ENCODE measurements at places on chromosomes 12 and 14.

GRCh38 chr14:81172353-81172752, 48.4 kb downstream of the GTF2A1 start:
- DNase-seq = no peak

GRCh38 chr12:57872362-57872761, 25.8 kb upstream of the CTDSP2 start:
- no peak for DNase-seq

DNA sequence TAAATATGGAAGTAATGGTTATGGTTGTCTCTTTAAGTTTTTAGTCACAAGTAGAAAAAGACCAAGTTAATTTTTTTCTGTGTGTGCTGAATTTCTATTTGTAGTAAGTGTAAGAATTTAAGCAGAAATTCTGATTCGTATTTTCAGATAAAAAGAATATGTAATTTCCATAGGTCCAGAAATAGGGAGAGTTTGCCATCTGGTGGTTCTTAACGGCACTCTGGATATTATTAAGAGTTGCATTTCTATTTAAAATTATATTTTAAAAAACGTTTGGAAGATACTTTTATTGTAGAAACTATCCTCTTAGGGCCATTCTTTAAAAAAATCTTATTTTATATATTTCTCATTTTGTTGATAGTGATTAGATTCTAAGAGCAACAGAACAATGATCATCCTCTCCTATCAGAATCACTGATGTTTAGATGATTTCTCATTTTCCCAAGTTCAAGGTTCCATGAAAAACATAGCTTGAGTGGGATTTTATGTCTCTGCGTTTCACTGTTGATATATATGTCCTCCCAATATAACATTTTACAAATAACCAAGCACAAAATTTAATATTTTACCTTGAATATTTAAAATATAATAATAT, 88.3 kb downstream of the LRRK2 start:
- DNase-seq = no peak

GRCh38 chr14:59633486-59633885, 56.9 kb upstream of the CCDC175 start:
- no peak for DNase-seq

- no peak for DNase-seq
Observed at GRCh38 chr12:50322206-50322605, 38.9 kb upstream of the LIMA1 start.

GRCh38 chr14:71591929-71592328, 340.3 kb upstream of the RGS6 start:
- no peak for DNase-seq

DNA sequence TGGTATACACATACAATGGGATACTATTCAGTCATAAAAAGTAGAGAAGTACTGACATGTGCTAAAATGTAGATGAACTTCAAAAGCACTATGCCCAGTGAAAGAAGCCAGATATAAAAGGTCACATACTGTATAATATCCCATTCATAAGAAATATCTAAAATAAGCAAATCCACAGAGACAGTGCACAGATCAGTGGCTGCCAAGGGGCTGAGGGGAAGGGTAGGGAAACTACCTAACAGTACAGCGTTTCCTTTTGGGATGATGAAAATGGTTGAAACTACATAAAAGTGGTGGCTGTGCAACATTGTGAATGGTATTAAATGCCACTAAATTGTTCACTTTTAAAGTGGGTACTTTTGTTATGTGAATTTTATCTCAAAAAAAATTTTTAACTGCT, 11.9 kb downstream of the EAPP start:
- no peak for DNase-seq

DNA sequence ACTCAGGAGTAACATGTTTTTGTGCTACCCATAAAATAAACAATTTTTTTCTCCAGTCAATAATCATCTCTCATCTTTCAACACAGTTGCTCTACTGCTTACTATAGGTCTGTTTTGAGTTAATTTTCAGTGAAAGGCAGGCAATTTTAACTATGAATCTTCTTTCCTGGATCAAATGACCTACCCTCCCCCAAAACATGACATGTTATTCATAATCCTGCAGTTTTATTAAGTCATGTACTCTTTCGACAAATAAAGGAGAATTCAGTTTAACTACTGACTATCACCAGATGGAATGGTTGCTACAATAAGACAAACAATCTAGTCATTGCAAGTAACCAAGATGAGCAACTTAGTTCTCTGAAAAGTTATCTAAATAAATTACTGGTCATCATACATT, 106.0 kb upstream of the FAR2 start:
- DNase-seq = no peak

- DNase-seq = no peak
Observed at GRCh38 chr14:105091517-105092170, 26.4 kb upstream of the GPR132 start.

DNA sequence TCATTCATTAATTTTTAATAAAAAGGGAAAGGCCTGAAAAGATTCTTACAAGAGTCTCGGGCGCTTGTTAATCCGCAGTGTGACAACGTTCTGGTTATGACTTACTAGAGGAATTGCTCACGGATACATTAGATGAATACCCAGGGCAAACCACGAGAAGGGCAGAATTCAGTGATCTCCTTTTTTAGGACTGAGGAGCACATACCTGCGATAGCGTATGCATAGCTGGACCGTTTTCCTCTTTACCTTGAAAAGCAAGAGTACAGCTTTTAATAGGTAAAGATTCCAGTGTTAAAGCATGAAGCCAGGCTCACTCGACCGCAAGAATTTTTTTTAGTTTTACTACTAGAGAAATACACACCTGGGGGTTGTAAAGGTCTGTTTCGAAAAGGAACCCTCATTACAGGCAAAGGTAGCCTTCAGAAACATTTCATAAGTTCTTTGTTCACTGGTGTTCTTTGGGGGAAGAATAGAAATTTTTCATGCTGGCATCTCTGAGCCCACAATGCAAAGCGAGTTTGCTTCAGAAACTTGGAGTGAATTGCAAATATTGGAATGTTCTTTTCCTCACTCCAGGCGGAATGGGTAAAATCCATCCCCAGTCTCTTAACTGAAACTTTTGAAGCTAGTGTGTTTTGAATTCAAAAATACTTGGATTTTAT, 953 bp downstream of the MAPK1IP1L start:
- no peak for DNase-seq

- no peak for DNase-seq
Observed at GRCh38 chr12:100672075-100672592, 98.7 kb downstream of the GAS2L3 start.

- no peak for DNase-seq
Observed at GRCh38 chr12:46617167-46617566, 208.6 kb downstream of the SLC38A4 start.

GRCh38 chr12:131836714-131837397, 8.7 kb downstream of the MMP17 start:
- DNase-seq = no peak

- DNase-seq = no peak
Observed at GRCh38 chr14:47223656-47224055, 451.7 kb downstream of the MDGA2 start.

DNA sequence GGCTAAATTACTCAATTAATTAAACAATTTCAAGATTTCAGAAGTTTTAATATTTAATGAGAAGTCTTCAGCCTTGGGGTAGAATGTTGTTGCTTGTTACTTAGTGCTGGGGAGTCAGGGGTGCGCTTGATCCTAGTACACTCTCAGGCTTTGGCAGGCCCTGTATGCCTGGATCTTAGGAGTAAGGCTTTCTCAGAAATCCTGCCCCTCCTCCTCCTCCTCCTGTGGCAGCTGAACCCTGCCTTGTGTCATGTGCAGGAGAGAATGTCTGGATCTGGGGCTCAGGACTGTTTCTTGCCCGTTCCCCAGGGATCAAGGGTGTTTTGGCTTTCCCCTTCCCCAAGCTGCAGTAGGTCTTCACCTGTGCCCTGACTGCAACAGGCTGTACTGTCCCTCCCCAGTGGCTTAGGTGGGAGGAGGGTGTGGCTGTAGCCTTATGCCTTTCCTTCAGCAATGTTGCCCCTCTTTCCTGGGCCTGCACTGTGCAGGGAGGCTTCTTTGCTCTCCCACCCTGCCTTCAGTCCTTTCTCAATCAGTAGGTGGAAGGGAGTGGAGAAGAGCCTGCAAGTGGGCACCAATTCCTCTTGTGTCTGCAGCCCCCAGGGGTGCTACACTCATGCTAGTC, 108.2 kb downstream of the SLC38A6 start:
- DNase-seq = no peak

DNA sequence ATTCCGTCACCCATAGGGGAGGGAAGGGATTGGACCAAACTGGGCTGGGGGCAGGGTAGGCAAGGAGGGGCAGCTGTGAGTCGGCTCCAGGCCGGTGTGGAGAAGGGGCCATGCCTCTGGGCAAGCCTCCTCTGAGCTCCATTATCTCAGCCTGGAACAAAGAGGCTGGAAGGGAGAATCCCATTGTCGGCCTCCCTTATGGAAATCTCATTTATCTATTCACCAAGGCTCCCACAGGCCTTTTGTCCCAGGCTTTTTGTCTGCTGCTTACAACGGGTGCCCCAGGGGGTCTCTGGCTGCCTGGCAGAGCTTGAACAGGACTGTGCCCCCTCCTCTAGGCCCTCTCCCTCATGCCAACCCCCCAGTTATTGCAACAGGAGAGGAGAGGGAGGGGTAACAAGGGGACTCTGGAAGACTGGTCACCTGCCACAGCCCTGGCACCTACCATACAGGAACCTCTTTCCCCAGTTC, 19.5 kb downstream of the FIGNL2 start:
- no peak for DNase-seq

- DNase-seq = no peak
Observed at GRCh38 chr14:22221508-22221907, 367.5 kb downstream of the DAD1 start.

DNA sequence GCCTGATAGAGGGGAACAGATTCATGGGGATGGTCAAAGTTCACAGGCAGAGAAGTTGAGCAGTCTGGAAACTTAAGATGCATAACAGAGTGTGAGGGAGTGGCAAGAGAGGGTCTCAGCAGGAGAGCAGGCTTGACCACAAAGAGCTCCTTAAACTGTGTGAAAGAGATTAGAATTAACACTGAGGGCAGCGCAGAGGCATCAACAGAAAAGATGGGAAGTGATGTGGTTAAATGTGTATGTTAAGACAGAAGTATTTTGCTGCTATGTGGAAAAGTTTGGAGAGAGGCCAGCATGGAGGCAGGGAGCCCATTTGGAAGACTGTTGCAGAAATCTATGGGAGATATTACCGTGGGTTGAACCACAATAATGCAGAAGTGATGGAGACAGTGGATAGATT, 122.7 kb upstream of the LMNTD1 start:
- DNase-seq = no peak

- no peak for DNase-seq
Observed at GRCh38 chr12:78149459-78149858, 318.8 kb downstream of the NAV3 start.

- DNase-seq = no peak
Observed at GRCh38 chr12:29104516-29104915, 44.6 kb upstream of the FAR2 start.

All from frontal cortex (tissue), 4 donors.